NCI-H1105 (cell line): ENCODE measurements at places on chromosomes 3 and 15.

- DNase-seq: no peak
Measured at GRCh38 chr3:99938270-99938911, 120.7 kb downstream of the CMSS1 start.

DNA sequence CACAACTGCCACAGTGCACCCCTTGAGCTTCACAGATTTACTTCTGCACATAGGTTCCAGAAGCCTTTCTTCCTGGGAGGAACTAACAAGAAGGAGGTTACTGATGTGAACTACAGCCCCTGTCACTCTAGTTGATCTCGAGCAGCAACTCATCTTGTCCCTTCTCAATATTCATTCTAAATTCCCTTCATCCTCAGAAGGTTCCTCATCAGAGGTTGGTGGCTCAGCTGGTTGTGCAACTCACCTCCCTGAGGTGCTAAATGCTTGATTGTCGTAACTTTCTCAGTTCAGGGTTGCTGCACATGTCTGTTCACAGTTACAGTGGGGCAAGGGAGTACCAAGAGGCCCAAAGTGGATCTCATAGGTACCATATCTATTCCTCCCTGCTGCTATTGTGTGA lies 5.7 kb upstream of the A4GNT start:
- no peak for DNase-seq

DNA sequence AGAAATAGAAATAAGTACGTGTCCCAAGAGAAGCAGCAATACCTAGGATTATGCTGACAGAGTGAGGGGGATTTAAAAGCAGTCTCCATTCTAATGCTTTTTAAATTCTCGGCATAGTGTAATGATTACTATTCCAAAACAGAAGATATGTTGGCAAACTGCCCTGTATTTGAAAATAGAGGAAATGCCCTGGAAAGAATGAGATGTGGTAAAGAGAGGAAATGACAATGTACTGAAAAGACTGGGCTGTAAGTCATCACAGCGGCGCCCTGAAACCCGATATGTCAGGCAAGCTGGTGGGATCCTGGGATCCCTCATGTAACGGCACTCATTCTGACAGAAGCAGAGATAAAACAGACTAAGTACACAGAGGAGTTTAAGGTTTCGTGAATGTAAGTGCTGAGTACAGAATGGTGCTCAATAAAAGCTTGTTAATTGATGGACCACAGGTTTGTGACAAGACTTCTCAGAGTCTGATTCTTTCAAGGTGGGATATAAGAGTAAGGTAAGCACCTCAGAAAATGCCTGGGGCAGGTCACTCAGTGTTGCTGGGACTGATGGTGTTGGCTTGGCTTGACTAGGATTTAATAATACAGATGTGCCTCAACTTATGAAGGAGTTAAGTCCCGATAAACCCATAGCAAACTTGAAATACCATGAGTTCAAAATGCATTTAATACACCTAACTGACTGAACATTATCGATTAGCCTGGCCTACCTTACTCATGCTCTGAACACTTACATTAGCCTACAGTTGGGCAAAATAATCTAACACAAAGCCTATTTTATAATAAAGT lies 91.4 kb downstream of the NFKBIZ start:
- DNase-seq: no peak

GRCh38 chr15:94400526-94401298 lies 169.4 kb downstream of the MCTP2 start:
- DNase-seq: no peak

DNA sequence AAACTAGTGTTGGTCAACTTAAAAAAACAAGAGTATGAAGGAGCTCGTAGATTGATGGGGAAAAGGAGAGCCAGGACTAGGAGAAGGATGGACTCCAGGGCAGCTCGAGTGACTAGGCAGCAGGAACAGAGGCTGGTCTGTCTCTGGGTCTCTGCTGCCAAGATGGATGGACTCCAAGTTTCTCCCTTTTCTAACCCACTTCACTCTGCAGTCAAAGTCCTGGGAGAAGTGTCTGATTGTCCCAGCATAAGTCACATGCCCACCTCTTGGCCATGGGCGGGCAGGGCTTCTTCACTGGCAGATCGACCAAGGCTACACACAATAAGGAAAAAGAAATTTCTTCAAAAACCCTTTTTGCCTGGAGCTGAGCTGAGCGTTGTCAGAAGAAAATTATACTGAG lies 9.2 kb upstream of the EPB42 start:
- no peak for DNase-seq

DNA sequence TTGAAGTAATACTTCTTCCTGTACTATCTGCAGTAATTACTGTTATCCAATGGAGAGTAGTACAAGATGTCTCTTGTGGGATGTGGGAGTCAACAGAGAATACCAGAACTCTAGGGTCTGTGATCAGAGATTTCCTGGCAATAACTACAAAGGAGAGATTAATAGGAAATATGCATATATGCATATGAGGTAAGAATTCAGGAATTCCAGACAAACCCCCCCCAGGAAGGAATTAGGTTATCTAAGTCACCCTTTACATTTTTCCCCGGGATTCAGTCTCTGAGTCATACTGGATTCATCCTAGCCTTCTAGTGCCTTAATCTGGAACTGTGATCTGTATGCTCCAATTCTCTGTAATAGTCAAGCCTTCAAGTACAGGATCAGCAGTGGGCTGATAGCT lies 49.4 kb downstream of the GTF2E1 start:
- no peak for DNase-seq

DNA sequence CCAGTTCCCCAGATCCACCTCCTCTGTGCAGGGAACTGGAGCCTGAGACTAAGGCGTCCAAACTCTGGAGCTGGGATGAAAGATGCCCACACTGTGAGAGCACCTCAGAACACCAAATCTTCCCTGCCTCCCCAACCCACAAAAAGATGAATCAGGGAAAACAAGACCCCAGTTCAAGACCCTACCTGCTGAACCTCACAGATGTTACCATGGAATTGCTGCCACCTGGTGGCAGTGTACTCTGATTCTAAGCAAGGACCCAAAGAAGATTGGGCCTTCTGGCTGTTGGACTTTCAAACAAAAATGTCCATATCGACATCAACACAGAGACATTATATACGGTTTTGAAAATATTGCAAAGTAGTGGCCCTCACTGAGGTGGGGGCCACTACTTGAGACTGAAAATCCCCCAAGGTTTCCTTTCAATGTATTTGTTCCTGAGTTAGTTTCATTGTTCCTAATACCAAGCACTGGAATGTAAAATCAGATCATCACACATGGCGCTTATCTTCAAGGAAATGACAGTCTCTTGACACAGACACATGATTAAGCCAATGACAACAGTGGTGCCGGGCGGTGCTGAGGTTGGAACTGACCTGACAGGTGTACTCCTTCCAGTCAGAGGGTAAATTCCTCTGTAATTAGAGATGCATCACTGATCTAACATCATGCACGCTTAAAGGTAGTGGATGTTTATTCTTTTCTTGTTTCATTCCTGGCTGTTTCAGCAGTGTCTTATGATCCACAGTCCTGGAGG lies 67.6 kb downstream of the SLC6A11 start:
- no peak for DNase-seq

- peak; percentile 79 for DNase-seq
Measured at GRCh38 chr3:197186887-197187588, 111.4 kb downstream of the DLG1 start.
